Vagina (tissue), 2 donors: ENCODE measurements at places on chromosomes 7 and 10.

DNA sequence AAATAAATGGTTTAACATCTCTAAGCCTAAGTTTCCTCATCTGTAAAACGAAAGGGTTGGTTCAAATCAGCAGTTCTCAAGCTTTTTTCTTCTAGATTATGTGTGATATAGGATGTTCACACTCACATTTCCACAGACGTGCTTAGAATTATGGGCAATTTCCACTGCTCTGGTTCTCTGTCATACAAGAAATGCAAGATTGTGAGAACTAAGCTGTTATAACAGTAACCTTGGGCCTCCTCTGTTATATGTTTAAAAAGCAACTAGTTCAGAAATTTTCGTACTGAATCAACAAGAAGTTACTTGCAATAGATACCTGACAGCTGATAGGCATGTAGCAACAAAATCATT, 33.7 kb downstream of the ADD3 start:
- H3K27ac ChIP-seq: no peak overlapping the region
- no peak overlapping the region for H3K4me3 ChIP-seq
- H3K36me3 ChIP-seq: no peaks in the 10 kb centered on the region
- no peaks in the 10 kb centered on the region for H3K27me3 ChIP-seq
- peaks cover 32% of the 10 kb centered on the region for H3K4me1 ChIP-seq

- no peaks in the 10 kb centered on the region for H3K4me1 ChIP-seq
- H3K36me3 ChIP-seq: no peaks in the 10 kb centered on the region
- H3K27ac ChIP-seq: no peak overlapping the region
Observed at GRCh38 chr7:66810716-66811115, 70.2 kb downstream of the RABGEF1 start.

DNA sequence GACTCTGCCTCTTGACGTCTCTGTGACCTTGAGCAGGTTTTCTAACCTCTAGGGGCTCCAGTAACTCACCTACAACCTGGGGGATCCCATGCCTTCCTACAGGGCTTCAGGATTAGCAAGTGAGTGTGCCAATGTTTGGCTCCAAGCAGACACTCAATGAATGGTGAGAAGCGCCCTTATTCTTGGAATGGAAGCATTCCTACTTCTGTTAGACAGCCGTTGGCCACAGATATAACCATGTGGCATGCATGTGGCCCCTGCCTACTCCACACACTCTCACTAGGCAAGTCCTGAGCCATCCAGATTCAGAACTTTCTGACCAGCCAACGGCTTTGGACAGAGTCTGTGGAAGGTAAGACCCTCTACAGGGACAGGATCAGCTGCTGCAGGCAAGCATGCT, 108.9 kb upstream of the LYZL2 start:
- no peaks in the 10 kb centered on the region for H3K27me3 ChIP-seq
- no peaks in the 10 kb centered on the region for H3K36me3 ChIP-seq
- DNase-seq: no peak
- H3K27ac ChIP-seq: no peak overlapping the region

GRCh38 chr10:132146271-132146671, 40.5 kb upstream of the DPYSL4 start:
- DNase-seq: no peak
- no peak overlapping the region for H3K27ac ChIP-seq
- H3K4me1 ChIP-seq: peaks cover 9% of the 10 kb centered on the region
- H3K4me3 ChIP-seq: no peak overlapping the region
- H3K36me3 ChIP-seq: no peaks in the 10 kb centered on the region

DNA sequence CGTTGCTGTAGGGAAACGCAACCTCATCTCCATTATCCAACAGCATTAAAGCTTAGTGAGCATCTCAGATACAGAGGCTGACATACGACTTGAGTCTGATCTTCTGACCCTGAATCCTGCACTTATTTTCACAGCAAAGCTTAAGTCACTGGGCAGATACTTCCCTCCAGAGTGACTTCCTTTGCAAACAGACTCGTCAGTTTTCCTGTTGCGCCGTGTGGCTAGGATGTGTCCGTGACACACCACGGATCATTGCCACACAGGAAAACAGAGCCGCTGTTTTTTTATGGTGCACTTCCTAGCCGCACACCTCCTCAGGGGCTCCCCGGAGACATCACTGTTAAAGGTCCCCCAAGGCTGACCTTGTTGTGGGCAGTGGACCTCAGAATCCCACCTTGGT, 94.9 kb upstream of the MKI67 start:
- no peaks in the 10 kb centered on the region for H3K27me3 ChIP-seq
- H3K4me3 ChIP-seq: no peak overlapping the region
- H3K27ac ChIP-seq: no peak overlapping the region
- peak; percentile 74 for DNase-seq
- no peaks in the 10 kb centered on the region for H3K36me3 ChIP-seq

GRCh38 chr10:119630300-119630699, 20.9 kb upstream of the BAG3 start:
- no peak overlapping the region for H3K4me3 ChIP-seq
- no peaks in the 10 kb centered on the region for H3K4me1 ChIP-seq
- H3K36me3 ChIP-seq: no peaks in the 10 kb centered on the region

DNA sequence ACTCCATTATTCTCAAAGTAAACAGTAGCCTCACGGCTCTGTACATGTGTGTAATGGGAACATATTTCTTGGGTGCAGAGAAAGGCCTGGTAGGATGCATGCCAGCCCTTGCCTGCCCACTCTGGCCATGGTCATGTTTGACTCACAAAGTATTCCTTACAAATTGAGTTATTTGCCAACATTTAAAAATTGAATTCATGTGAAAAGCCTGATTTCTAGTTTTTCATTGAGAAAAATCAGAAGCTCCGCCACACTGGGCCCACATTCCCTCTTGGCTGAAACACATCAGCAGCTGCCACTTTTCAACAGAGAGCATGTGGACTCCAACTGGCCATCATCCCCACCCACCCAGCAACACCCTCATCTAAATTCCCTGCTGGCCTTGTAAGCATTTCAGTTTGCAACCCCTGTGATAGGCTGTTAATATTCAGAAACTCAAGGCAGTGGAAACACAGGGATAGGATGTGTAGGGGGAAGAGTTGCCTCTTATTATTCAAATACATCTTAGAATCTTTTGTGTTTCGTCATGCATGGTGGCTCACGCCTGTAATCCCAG, 40.9 kb downstream of the CDH23 start:
- H3K27ac ChIP-seq: no peak overlapping the region
- no peaks in the 10 kb centered on the region for H3K27me3 ChIP-seq
- no peak for DNase-seq
- no peaks in the 10 kb centered on the region for H3K36me3 ChIP-seq
- H3K4me3 ChIP-seq: no peak overlapping the region
- H3K4me1 ChIP-seq: peaks cover 10% of the 10 kb centered on the region

- H3K27me3 ChIP-seq: no peaks in the 10 kb centered on the region
- no peak overlapping the region for H3K4me3 ChIP-seq
- H3K4me1 ChIP-seq: peaks cover 20% of the 10 kb centered on the region
- H3K36me3 ChIP-seq: no peaks in the 10 kb centered on the region
- H3K27ac ChIP-seq: no peak overlapping the region
Observed at GRCh38 chr7:106720641-106721040, 59.7 kb upstream of the CCDC71L start.

DNA sequence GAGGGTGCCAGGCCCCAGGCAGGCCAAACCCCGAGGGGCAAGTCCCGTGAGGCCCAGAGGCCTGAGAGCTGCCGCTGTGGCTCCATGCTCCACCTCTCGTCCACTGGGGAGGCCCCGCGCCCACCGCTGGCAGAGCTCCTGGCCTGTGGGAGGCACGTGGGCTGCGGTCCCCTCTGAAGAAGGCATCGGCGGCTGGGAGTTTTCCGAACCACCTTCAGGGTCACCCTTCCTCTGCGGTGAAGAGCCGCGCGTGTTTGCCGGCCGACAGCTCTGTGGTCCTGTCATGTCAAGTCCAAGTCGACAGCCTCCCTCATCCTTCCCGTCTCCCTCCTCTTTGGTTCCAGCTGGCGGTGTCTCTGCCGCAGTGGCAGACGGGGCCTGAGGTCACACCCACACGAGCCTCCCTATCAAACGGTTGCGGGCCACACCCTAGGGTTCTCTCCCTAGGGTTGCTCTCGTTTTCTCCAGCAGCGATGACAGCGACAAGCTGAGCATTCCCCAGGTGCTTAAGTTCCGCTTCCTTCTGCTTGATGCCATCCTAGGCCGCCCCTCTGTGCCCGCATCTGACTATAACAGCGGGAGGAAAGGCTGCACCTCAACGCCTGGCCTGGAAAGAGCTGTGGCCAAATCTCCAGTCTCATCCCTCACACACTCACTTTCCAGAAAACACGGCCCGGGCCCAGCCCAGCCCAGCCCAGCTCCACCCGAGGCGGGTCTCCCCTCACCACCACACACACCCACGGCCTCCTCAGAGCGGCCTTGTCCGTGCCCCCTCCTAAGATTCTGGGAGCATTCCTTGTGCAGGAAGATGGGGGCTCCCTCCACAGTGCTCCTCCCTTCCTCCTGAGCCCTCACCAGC, 185.0 kb downstream of the ELFN1 start:
- H3K27me3 ChIP-seq: no peaks in the 10 kb centered on the region
- no peak overlapping the region for H3K4me3 ChIP-seq
- no peaks in the 10 kb centered on the region for H3K4me1 ChIP-seq
- DNase-seq: no peak

- no peak for DNase-seq
- peak overlapping the region; percentile 45 for H3K4me3 ChIP-seq
- peak overlapping the region; percentile 70 for H3K27ac ChIP-seq
- no peaks in the 10 kb centered on the region for H3K36me3 ChIP-seq
- peaks cover 56% of the 10 kb centered on the region for H3K4me1 ChIP-seq
- peaks cover 13% of the 10 kb centered on the region for H3K27me3 ChIP-seq
Observed at GRCh38 chr10:8056378-8056777, 1.9 kb downstream of the GATA3 start.

DNA sequence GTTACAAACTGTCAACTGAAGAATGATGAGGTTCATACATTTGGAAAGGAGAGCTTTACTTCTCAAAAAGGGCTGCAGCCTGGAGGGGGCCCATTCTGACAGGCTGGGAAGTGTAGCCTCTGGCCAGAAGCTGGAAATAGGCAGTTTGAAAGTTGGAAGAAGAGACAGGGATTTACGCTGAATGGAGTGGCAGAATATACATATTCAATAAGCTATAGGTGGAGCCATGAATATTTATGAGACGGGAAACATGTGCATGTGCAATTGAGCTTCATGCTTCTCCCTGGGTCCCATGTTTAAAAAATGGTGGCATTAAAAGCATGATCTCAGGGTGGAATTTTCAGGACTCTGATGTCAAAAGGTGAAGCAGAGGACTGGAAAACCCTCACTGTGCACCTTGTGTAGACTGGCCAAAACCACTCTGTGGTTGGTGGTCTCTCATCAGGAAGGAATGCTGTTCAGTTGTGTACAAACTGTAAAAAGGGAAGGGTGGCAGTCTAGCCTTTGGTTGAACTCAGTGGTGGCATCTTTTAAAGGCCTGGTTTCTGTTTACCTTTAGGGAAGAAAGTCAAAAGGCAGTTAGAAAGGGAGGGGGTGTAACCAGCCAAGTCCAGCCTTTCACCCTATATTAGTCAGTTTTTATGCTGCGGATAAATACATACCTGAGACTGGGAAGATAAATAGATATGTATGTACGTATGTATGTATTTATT, 7.2 kb upstream of the ACTR3B start:
- no peak overlapping the region for H3K27ac ChIP-seq
- no peaks in the 10 kb centered on the region for H3K27me3 ChIP-seq
- DNase-seq: no peak
- no peak overlapping the region for H3K4me3 ChIP-seq

GRCh38 chr10:31263903-31264302, 55.1 kb upstream of the ZEB1 start:
- no peak overlapping the region for H3K4me3 ChIP-seq
- no peaks in the 10 kb centered on the region for H3K27me3 ChIP-seq
- no peaks in the 10 kb centered on the region for H3K36me3 ChIP-seq
- no peak for DNase-seq
- peaks cover 9% of the 10 kb centered on the region for H3K4me1 ChIP-seq

DNA sequence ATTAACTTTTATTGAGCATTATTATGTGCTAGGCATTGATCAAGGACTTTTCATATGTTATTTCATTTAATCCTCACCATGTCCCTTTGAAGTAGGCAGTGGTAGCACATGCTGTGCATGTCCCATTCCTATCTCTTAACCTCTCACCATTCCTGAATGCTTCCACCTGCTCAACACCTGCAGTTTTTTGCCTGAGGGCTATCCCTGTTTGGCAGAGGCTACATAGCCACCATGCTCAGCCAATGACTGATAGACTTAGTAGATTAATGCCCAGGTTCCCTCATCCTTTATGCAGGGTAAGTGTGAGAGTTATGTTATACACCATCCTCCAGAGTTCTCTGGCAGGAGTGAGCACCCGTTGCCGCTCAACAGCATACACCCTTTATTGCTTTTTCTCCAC, 387.8 kb downstream of the BBS9 start:
- no peaks in the 10 kb centered on the region for H3K36me3 ChIP-seq
- no peak for DNase-seq
- no peaks in the 10 kb centered on the region for H3K27me3 ChIP-seq
- H3K4me1 ChIP-seq: no peaks in the 10 kb centered on the region
- H3K27ac ChIP-seq: no peak overlapping the region
- H3K4me3 ChIP-seq: no peak overlapping the region

DNA sequence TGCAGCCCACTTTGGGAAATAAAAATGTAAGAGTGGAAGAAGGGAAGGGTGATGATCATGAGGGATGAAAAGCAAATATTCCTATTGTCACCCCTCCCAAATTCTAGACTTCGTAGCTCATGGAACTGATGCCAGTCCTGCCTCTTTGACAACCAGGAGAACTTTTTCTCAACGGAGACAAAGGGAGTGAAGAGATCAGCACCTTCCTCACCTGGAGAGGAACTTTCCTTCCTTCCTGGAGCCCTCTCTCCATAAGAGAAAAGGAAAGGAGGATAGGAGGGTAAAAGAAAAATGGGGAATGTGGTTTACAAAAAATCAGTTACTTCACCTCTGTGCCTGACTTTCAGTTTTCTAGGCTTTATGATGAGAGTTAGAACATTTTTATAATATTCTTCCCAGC, 3.4 kb downstream of the TBX20 start:
- no peak overlapping the region for H3K4me3 ChIP-seq
- no peaks in the 10 kb centered on the region for H3K36me3 ChIP-seq
- DNase-seq: no peak

DNA sequence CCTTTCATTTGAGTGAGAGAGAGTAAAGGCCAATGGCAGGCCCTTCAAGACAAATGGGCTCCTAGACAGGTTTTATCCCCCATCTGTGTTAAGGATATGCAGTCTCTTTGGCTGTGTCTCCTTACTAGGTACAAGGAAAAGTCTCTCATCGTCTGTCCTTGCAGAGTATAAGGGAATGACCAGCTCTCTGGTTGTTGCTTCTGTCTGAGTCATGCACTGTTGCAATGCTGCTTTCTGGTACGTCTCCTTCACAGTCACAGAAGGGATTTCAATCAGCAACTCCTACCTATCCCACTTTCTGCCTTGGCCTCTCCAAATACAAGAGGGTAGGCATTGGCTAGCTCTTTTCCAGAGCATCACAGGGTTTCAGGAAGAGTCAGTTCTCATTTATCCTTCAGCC, 48.1 kb downstream of the CTTNBP2 start:
- no peaks in the 10 kb centered on the region for H3K27me3 ChIP-seq
- no peak overlapping the region for H3K27ac ChIP-seq
- no peak for DNase-seq
- H3K4me1 ChIP-seq: peaks cover 22% of the 10 kb centered on the region
- no peaks in the 10 kb centered on the region for H3K36me3 ChIP-seq

- peak overlapping the region; percentile 42 for H3K27ac ChIP-seq
- H3K27me3 ChIP-seq: no peaks in the 10 kb centered on the region
- H3K4me3 ChIP-seq: no peak overlapping the region
- no peak for DNase-seq
- no peaks in the 10 kb centered on the region for H3K4me1 ChIP-seq
Observed at GRCh38 chr7:2299131-2299829, 15.0 kb downstream of the SNX8 start.

- H3K27me3 ChIP-seq: no peaks in the 10 kb centered on the region
- DNase-seq: no peak
- H3K4me3 ChIP-seq: peak overlapping the region; percentile 13
- no peaks in the 10 kb centered on the region for H3K36me3 ChIP-seq
Observed at GRCh38 chr7:945556-946255, 8.8 kb downstream of the ADAP1 start.
